Naive thymus-derived CD4-positive, alpha-beta T cell (primary cell): ENCODE measurements at places on chromosomes 4 and X. TPM values are rescaled to one million over a fixed set of nuclear protein-coding genes. Genes with fewer than 3 reads are reported as not detected.

HSPA4L gene
- polyA plus RNA-seq: not detected

DRD5 gene
- polyA plus RNA-seq: not detected

CTAG1A gene
- not detected for polyA plus RNA-seq

FIP1L1 gene
- polyA plus RNA-seq: 90.7 TPM

LINC00632 gene
- polyA plus RNA-seq: 0.28 TPM

TRPC5OS gene
- polyA plus RNA-seq: not detected

MSN gene
- 550 TPM for polyA plus RNA-seq

SCFD2 gene
- polyA plus RNA-seq: 20.8 TPM

SPON2 gene
- polyA plus RNA-seq: 3.8 TPM

DKK2 gene
- polyA plus RNA-seq: not detected

FGF13 gene
- not detected for polyA plus RNA-seq

CCDC110 gene
- 0.86 TPM for polyA plus RNA-seq

PDE5A gene
- 0.56 TPM for polyA plus RNA-seq

SLC10A4 gene
- polyA plus RNA-seq: not detected

LPAR4 gene
- not detected for polyA plus RNA-seq

VEGFC gene
- polyA plus RNA-seq: not detected

- no peak for DNase-seq
Observed at GRCh38 chrX:136867518-136867917, 13.0 kb downstream of the RBMX start.

DNA sequence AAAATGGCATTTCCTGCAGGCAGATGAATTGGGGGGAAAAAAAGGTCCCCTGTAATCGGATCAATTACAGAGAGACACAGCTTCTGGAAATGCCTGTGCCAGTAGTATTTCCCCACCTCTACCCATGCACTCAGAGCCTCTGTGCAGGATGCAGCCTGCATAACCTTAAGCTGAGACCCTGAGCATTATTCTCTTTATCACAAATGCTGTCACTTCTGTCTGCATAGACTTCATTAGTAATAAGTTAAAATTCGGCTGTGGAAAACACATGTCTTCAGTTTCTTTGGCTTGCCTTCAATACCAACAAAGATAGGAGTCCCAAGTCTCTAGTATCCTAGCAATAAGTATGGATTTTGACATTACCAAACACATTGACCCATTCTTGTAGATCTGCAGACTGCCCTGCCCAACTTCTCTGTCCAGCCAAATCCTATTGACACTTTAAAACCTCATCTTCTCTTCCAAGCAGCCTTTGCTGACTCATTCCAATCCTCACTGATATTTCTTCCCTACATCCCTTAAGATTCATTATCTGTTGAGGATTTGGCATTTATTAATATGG, 70.8 kb downstream of the LUZP4 start:
- no peak for DNase-seq

GRCh38 chr4:1516881-1517480, 110.7 kb upstream of the NKX1-1 start:
- DNase-seq: no peak

- no peak for DNase-seq
Observed at GRCh38 chrX:106415276-106415895, 196.4 kb upstream of the RADX start.

DNA sequence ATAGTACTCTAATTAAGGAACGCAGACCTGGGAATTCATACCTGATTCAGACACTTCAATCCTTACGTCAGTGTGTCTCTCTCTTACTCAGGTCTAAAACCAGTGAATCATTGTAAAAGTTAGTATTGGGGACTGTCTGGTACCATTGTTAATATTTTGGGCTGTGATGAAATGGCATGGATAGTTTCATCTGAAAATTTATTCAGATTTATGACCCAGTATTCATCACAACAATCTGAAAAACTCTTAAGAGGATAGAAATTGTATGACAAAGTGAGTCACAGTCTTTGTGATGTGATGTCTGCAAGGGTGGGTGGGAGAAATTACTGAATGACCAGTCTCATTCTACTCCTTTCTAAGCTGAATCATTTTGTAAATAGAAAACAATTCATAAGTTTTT, 10.3 kb downstream of the FGF2 start:
- DNase-seq: no peak

DNA sequence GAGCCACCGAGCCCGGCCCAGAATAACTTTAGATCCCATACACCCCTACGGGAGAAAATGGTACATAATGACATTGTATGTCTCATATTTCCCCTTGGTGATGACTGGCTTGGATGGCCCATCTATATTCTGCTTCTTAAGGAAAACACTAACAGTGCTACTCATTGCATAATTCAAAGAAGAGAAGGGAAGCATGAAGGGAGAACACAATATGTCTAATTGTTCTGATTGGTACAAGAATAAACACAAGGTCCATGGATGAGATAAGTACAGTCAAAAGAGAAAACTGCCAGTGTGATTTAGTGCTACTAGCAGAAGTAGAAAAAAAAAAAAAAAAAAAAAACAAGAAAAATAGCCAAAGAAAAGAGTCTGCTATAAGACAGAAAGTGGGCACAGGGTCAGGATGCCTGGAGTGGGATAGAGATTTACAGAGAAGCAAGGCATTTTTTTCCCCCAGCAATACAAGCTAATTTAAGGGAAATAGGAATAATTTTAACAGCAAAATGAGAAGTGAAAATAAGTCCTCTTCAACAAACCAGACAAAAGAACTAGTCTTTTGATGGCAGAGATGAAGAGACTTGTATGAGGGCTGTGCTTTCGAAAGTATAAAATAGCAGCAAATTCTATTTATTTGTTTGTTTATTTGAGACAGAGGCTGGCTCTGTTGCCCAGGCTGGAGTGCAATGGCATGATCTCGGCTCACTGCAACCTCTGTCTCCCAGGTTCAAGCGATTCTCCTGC, 96.5 kb upstream of the MAP3K15 start:
- no peak for DNase-seq

- DNase-seq: no peak
Observed at GRCh38 chrX:68428431-68428830, 4.9 kb downstream of the OPHN1 start.

DNA sequence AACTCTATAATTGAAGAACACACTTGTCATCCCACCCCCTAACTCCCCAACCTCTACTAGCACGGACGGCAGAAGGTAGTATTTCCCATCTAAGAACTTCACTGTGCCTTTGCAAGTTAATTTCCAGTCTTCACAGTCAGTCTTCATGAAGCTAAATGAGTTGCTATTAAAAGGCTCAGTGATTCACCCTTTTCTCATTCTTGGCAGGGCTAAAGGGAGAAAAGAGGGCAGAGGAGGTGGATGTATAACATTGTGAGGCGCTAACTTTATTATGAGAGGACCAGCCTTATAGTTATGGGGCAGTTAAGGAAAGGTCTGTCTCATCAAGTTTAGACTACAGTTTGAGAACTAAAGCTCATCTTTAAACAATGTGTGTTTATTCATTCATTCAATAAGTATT, 161.0 kb upstream of the S100G start:
- no peak for DNase-seq

- peak; percentile 42 for DNase-seq
Observed at GRCh38 chr4:102598762-102599374, 97.7 kb downstream of the NFKB1 start.

GRCh38 chr4:62454535-62454934, 1254.4 kb downstream of the ADGRL3 start:
- DNase-seq: no peak

DNA sequence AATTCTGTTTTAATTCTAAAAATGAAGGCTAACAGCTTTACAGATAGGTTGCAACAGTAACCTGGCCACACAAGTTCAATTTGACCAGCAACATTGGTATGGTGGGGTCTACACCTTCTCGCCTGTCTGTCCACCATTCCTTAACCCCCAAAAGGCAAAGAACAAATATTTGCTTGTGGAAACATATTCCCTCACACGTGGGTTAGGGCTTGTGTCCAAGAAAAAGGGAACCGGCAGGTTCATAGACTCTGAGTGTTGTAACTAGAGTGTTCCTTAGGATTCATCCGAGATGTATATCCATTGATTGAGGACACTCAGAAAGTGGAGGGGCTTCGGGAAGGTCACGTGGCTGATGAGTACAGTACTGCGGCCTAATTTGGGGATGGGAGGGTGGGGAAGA, 54.1 kb downstream of the C4orf51 start:
- no peak for DNase-seq

DNA sequence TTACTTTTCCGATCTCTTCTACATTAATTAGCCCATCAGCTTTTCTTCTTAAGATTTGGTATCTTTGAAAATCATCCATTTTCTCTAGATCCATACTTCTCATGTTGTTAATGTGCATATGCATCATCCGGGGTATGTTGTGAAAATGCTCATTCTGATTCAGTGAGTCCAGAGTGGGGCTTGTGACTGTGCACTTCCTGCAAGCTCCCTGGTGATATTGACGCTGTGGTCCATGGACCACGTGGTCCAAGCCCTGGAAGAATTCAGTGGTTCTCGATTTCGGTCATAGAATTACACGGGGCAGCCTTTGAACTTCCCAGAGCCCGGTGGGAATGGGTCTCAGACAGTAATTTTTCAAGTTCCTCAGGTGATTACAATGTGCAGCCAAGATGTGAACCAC, 69.8 kb downstream of the ZFX start:
- DNase-seq: no peak

DNA sequence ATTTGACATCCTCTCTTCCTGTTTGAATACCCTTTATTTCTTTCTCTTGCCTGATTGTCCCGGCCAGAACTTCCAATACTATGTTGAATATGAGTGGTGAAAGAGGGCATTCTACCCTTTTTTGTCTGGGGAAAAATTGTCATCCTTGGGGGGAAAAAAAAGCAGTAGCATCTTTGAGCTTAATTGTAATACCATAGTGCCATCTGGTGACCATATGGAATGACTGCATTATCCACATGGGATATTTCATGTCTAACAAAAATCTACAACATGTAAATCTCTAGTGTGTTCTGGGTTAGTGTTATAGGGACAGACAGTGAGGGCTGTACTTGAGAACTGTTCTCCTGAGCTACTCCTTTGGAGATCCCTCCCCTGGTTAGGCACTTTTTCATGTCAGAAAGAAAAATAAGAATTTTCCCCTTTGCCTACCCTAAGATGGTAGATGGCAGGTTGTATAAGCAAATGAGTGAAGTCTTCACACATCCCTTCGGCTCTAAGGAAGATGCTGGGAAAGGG, 26.0 kb downstream of the CAPN6 start:
- no peak for DNase-seq

GRCh38 chr4:25535278-25535677, 120.4 kb upstream of the SLC34A2 start:
- DNase-seq: no peak

GRCh38 chrX:149221230-149221629, 283.9 kb downstream of the IDS start:
- no peak for DNase-seq

- no peak for DNase-seq
Observed at GRCh38 chr4:123418351-123418931, 21.8 kb downstream of the SPRY1 start.

DNA sequence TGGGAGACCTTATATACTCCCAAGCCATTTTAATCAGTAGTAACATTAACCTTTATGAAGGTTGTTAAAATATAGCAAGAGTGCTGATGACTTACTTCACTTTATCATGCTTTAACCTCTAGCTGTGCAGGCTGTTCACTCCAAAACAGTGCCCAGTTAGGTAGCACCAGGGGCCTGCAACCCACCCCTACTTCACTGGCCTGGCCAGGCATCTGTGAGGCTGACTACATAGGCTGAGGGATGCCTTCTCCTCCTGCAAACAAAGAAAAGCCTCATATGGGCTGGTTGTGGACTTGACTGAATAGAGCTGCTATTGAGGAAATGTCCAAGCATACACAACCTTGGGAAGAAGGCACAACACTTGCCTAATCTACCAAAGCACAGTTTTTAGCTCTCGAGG, 172.8 kb downstream of the SHROOM3 start:
- DNase-seq: no peak

DNA sequence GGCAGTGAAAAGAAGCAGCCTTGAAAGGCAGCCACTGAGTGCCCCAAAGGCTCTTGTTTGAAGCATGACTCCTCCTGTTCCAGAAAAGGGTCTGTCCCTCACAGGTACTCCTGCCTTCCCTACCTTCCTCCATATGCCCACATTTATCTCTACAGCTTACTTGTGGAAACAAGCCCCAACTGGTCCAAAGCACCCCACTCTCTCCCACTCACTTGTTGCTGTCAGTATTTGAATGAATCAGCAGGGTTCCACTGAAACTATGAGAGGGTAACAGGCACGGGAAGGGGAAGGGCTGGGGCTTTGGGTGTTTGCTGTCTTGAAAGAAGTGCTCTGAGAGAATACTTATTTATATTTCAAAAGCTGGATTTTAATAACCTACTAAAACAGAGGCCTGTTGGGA, 34.9 kb downstream of the GPR143 start:
- DNase-seq: no peak

DNA sequence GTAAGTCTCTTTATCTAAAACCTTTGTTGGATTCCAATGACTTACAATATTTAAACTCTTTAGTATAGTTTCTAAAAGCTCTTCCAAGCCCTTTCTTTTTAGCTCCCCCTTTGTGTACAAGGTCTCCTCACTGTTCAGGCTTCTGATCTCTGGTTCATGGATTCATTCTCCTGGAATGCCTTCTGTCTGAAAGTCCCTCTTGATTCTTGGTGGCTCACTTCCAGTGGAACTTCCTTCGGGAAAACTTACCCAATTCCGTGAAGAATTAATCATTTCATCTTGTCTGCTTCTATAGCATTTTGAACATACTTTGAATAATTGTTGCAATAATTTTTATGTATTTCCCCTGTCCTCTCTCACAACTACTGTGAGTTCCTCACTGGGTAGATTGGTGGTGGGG, 3.6 kb downstream of the ARHGAP24 start:
- DNase-seq: no peak

GRCh38 chr4:98566361-98567008, 91.9 kb downstream of the TSPAN5 start:
- no peak for DNase-seq

- no peak for DNase-seq
Observed at GRCh38 chr4:175671491-175671934, 140.6 kb downstream of the GPM6A start.

DNA sequence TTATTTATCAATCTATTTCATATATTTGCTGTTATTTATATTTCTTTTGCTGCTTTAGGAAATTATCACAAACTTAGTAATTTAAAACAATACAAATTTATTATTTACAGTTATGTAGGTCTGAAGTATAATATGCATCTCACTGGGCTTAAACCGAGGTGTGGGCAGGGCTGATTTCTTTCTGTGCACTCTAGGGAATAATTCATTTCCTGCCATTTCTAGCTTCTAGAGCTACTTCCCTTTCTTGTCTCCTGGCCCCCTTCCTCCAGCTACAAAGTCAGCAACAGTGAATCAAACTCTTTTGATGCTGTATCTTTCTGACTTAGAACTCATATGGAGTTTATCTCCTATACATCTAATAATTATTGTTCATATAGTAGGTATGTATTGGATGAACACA, 303.5 kb upstream of the ARSJ start:
- no peak for DNase-seq

DNA sequence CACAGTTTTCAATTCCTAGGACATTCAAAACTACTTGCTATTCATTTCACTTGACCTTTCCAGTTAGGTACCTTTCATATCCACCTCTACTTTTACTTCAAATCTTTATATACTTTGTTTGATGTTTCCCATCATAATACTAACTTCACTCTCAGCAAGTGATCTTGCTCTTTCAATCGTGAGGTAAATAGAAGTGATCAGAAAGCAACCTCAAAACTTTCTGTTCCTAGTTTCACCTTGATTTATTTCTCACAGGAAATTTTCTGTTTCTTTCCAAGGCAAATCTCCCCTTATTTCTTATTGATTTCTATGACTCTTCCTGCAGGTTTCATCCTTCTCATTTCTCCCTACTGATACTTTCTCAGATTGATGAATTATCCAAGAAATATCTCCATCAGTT, 623.5 kb downstream of the FSTL5 start:
- no peak for DNase-seq

GRCh38 chr4:140372751-140373327, 607 bp upstream of the SCOC start:
- peak; percentile 45 for DNase-seq
